ENCODE measurements at places on chromosomes 16 and 17. TPM values are rescaled to one million over a fixed set of nuclear protein-coding genes. Genes with fewer than 3 reads are reported as not detected.

- DNase-seq, result no peak
Observed at GRCh38 chr17:17183744-17184143, 22.4 kb downstream of the PLD6 start.

- no peak for DNase-seq
Observed at GRCh38 chr16:50814541-50814940, 72.7 kb downstream of the CYLD start.

TPSD1 gene
- total RNA-seq, result 0.61 TPM

GRCh38 chr17:11331547-11332513, 90.8 kb downstream of the SHISA6 start:
- DNase-seq, result no peak

KRT12 gene
- not detected for total RNA-seq
